ENCODE measurements at places on chromosomes 12 and 14.

DNA sequence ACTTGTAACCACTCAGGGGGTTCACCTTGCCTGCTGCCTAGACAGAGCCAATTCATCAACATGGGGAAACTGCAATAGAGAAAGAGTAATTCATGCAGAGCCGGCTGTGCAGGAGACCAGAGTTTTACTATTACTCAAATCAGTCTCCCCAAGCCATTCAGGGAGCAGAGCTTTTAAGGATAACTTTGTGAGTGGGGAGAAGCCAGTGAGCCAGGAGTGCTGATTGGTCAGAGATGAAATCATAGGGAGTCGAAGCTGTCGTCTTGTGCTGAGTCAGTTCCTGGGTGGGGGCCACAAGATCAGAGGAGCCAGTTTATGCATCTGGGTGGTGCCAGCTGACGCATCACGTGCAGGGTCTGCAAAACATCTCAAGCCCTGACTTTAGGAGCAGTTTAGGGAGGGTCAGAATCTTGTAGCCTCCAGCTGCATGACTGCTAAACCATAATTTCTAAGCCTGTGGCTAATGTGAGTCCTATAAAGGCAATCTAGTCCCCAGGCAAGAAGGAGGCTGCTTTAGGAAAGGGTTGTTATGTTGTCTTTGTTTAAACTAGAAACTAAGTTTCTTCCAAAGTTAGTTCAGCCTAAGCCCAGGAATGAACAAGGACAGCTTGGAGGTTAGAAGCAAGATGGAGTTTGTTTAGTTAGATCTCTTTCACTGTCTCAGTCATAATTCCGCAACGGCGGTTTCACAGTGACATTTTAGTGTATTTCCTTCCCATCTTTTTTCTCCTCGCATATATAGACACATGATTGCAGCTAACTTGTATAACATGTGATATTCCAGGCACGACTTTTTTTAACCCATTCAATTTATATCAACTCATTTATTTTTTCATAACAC is 68.9 kb upstream of the NCOR2 start:
- peak; percentile 19 for ATAC-seq

DNA sequence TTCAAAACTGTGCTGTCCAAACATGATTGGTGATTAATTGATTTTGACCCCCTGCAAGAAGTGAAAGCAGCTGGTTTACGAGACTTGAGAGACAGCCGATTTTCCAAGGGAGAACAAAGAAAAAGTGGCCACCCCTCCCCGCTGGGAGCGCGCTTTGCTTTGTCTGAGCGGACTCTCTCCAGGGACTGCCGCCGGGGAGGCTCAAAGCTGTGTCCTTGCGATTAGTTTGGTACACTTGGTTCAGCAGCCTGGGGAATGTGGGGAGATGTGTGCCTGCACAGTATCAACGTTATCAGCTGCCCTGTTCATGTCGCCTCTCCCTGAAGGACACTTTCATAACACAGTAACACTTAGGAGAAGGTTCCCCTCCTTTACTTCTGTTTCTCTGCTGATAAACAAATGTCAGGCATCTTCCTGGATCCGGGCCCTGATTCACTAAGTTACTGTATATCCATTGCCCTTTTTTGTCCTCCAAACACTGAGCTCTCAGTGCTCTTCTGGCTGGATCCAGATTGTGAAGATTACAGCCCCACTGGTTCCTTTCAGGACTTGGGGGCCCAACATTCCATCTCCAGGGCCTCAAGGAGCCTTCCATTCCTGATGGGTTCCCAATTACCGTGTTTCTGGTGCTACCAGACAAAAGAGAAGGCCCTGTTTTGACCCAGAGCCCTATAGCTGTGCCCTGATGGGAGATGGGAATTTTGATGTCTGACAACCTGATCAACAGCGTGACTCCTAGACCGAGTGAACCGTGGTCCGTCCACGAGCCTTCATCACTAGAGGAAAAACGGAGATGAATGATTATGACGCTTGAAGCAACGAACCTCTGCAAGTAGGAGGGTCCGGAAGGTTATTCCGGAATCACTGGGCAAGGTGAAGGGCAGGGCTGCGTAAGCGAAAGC is 31.7 kb upstream of the TUBA1C start:
- no peak for ATAC-seq

- no peak for ATAC-seq
Observed at GRCh38 chr12:107461222-107461975, 224.2 kb upstream of the PWP1 start.

DNA sequence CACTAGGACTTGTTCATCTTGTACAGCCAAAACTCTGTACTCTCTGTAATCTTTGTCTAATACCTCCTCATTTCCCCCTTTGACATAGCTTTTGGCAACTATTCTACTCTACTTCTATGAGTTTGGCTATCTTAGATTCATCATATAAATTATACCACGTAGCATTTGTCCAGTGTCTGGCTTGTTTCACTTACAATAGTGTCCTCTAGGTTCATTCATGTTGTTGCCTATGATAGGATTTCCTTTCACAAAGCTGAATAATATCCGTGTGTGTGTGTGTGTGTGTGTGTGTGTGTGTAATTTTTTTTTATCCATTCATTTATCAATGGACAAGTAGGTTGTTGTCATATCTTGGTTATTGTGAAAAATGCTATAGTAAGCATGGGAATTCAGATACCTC is 209.5 kb downstream of the KCNC2 start:
- ATAC-seq: no peak

DNA sequence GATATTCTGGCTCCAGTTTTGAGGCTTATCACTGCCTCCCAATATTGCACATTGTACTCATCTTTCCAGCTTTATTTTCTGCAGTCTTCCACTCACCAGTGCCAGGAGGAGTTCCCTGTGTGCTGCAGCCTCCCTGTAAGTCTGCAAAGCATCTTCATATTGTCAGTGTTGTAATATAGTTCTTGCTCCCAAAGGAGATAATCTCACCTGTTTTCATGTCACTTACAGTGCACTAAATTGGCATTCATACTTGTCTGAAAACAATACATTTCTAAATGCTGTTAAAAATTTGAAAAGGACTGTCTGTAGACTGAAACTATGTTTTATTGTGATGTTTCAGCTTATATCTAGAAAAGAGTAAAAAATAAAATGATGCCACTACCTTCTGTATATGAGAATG is 146.8 kb upstream of the TMTC1 start:
- ATAC-seq: no peak
